ENCODE measurements at places on chromosomes 12 and 14.

DNA sequence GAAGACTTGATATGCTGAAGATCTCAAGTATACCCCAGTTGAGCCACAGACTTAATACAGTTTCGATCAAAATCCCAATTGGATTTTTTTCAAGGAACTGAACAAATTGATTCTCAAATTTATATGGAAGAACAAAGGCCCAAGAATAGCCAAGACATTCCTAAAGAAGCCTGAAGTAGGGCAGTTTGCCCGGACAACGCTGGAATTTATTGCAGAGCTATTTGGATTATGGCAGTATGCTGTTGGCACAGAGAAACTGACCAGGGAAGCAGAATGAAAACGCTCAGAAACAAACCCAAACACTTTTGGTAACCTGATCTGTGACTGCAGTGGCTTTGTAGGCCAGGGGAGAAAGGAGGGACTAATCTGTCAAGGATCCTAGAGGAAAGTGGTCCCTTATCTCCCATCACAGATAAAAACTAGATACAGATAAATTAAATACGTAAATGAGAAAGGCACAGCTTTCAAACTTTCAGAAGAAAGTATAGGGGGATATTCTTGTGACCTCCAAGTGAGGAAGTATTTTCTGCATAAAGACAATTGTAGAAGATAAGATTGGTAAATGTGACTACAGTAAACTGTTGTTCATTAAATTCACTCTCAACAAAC lies 35.9 kb upstream of the GSC start:
- no peak for DNase-seq

DNA sequence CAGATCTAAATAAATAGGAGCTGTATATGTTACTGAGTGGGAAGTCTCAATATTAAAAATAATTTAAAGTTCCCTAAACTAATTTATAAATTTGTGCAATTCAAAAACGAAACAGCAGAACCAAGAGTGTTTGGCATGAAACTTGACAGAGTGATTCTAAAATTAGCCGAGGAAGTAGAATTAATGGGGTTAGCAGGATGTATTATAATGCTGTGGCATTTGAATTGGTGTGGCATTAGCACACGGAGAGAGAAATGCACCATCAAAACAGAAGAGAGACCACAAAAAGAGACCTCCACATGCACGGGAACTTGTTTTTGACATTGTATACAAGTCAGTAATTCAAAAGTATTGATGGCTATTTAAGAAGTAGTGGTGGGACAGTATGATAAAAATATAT lies 366.0 kb upstream of the RGS6 start:
- no peak for DNase-seq

GRCh38 chr12:111444314-111444924 lies 38.7 kb downstream of the SH2B3 start:
- DNase-seq: no peak

- DNase-seq: no peak
Measured at GRCh38 chr12:26817183-26817591, 15.8 kb downstream of the ITPR2 start.

- DNase-seq: no peak
Measured at GRCh38 chr12:16844875-16845274, 238.9 kb upstream of the LMO3 start.

DNA sequence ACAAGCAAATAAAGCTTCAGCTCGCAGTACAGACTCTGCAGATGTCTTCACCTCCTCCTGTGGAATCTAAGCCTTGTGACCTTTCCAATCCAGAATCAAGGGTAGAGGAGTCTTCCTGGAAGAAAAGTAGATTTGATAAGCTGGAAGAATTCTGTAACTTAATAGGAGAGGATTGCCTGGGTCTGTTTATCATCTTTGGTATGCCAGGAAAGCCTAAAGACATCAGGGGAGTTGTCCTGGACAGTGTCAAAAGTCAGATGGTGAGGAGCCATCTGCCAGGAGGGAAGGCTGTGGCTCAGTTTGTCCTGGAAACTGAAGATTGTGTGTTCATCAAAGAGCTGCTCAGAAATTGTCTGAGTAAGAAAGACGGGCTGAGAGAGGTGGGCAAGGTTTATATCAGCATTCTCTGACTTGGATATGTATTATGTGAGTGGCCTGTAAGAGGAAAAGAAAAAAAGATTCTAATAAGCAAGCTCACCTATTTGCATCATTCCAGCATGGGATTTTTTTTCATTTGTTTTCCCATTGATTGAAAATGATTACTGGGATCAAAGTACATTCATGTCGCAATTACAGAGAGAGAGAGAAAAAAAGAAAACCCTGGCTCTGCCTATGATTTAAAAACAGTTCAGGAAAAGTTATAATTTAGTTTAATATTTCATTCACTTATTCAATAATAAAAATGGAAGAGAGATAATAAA lies 767 bp downstream of the REP15 start:
- no peak for DNase-seq

DNA sequence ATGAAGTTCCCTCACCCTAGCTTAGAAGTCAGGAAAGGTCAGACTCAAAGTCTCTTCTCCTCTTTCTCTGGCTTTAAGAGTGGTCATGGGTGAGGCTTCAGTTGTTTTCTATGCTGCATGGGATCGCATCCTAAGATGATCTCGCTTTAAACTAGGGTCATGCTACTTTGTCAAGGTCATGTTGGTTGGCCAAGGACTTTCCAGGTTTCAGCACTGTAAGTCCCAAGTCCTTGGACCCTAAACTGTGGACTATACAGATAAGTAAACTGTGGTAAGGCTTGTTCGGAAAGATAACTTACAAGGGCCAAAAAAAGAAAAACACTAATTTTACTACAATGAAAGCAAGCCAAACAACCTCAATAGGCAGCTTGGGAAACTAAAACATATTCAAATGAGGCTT lies 17.4 kb downstream of the HAL start:
- DNase-seq: no peak

- DNase-seq: no peak
Measured at GRCh38 chr12:108129017-108129812, at the start of gene WSCD2. WSCD2 (plus strand) TSS chr12:108129288; CDS start chr12:108195833, 66,545 bp downstream.

DNA sequence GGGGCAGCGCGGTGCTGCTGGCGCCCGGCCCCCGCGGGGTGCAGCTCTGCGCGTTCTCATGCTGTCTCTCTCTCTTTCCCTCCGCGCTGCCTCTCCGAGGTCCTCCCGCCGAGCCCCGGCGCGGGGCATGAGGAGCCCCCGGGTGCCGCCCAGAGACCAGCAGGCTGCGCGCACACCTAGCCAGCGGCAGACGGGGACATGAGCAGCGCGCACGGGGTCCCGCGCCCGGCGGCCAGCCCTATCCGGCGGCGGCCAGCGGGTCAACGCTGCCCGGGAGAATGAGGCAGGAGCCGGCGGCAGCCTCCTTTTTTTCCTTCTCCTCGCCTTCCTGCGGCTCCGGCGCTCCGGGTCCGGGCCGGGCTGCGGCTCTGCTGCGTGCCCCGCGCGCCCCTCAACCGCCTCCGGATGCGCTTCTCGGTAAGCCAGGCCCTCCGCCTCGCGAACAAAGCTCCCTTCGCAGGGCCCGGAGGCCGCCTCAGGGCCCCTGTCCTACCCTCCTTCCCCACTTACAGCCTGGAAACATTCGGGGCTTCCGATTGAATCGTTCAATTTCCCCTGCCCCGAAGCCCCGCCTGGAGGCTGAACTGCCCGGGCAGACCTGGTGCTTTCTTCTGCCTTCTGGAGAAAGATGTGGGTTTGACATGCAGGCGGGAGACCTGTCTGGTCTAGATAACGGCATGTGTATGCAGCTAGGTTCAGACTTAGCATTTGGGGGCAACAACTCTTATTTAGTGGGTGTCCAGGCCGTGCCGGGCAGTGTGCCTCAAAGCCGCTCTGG lies at the start of gene TUNAR:
TUNAR (plus strand) TSS at position 72 of the 778 bp plus-strand sequence.
- DNase-seq: no peak

DNA sequence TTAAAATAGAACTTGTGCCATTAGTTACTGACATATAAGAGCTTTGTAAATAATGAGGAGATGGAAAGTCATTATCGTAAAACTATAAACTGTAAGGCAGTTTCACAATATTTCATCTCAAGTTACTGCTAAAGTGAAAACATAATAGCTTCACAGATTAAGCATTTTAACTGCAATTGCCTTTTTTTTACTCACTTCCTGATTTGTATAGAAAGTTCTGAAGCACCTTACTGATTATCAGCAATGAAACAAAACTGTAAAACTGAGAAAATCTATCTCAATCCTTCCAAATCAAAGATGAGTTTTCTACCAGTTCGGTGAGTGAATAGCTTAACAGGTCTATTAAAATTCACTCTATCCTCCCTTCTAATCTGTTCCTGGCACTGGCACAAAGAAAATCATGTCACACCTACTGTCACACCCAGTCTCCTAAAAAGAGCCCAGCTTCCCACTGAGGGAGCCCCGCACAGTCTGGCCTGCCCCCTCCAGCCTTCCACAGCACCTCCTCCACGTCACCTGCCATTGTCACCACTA lies 161.4 kb upstream of the ABCD2 start:
- no peak for DNase-seq

GRCh38 chr14:106564058-106564643 lies 1037.8 kb downstream of the TMEM121 start:
- DNase-seq: peak; percentile 54

- no peak for DNase-seq
Measured at GRCh38 chr12:53659571-53659981, 16.3 kb downstream of the ATP5MC2 start.

DNA sequence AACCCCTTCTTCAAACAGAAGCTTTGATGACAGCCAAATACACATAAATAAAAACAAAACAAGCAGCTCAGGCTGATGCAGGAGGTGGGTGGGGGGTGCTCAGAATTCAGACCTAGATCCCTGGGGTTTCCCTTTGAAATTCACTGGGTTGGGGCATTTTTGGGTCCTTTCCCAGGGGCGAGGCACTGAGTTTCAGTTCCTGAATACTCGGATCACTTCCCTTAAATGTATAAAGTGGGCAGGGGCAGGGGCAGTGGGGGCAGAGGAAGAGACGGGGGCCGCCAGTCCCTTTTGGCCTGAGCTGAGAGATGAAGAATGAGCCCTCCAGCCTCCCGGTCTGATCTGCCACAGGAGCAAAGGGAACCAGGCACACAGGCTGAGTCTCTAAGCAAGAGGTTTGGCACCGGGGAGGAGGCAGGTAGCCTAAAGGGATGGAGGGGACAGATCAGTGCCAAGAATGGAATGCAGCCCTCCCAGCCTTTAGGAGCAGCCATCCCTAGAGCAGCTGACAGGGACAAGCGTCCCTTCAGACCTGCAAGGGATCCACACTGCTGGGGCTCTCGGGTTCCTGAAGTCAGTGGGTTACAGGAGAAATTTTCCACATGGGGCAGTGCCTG lies 20.3 kb downstream of the KDM2B start:
- DNase-seq: no peak

- no peak for DNase-seq
Measured at GRCh38 chr12:110426406-110426805, 22.9 kb upstream of the ANAPC7 start.
